ENCODE measurements at places on chromosomes 2 and 18. TPM values are rescaled to one million over a fixed set of nuclear protein-coding genes. Genes with fewer than 3 reads are reported as not detected.

Gene UCN
- 1.1 TPM for total RNA-seq

Gene ALK
- not detected for total RNA-seq

Gene M1AP
- not detected for total RNA-seq

Gene CYS1
- total RNA-seq, result 0.15 TPM

Gene C2orf66
- total RNA-seq, result not detected

Gene PKDCC
- total RNA-seq, result not detected

Gene CCDC68
- not detected for total RNA-seq

Gene RAMP1
- 0.34 TPM for total RNA-seq

Gene MALL
- 0.65 TPM for total RNA-seq

Gene KIF5C
- 24.3 TPM for total RNA-seq

Gene FEV
- total RNA-seq, result not detected

Gene AP1S3
- total RNA-seq, result 15.5 TPM

Gene NOP58
- total RNA-seq, result 220 TPM

Gene TMEM214
- 74.4 TPM for total RNA-seq

Gene CDK5R2
- not detected for total RNA-seq

Gene TPO
- not detected for total RNA-seq

Gene KIAA2012
- total RNA-seq, result not detected

Gene CABYR
- total RNA-seq, result 1.2 TPM

Gene ERFE
- 0.08 TPM for total RNA-seq
